ENCODE measurements at places on chromosomes 13 and 19.
A peak's percentile ranks its signal among the peaks of the same experiment; 100 is the strongest.

- H3K4me1 ChIP-seq = peaks cover 11% of the 10 kb centered on the region
- no peak for DNase-seq
- no peak overlapping the region for H3K4me3 ChIP-seq
- H3K36me3 ChIP-seq = 0 out of 2 replicates have a peak, but pooled peaks cover 4% of the 10 kb centered on the region
- H3K27ac ChIP-seq = no peak overlapping the region
- no peaks in the 10 kb centered on the region for H3K27me3 ChIP-seq
Observed at GRCh38 chr13:46679369-46680120, 117.4 kb downstream of the ESD start.

DNA sequence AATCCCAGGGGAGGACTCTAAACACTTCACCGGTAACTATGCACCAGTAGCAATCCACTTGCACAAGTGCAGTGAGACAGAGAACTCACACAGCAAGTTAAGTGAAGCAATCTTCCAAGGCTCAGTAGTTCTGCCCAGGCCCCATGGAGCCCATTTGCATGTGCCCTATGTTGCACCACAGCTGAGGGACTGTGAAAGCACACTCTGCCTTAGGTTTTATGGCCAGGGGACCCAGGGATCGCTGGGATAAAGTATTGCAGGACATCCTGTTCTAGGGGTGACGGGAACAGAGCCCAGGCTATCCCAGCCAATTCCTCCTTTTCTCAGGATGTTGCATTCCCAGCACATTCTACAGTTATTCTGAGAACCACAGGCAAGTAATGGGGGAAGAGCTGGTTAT lies 6.0 kb upstream of the AMER2 start:
- no peak for DNase-seq
- H3K27me3 ChIP-seq = peaks cover 37% of the 10 kb centered on the region
- no peak overlapping the region for H3K27ac ChIP-seq
- no peak overlapping the region for H3K4me3 ChIP-seq
- no peaks in the 10 kb centered on the region for H3K36me3 ChIP-seq

GRCh38 chr19:9407827-9408226 lies 27.5 kb downstream of the ZNF266 start:
- H3K27ac ChIP-seq = no peak overlapping the region
- no peak overlapping the region for H3K4me3 ChIP-seq
- no peaks in the 10 kb centered on the region for H3K4me1 ChIP-seq
- DNase-seq = no peak
- H3K36me3 ChIP-seq = peaks cover 55% of the 10 kb centered on the region

GRCh38 chr13:82136880-82137279 lies 1745.4 kb downstream of the SLITRK1 start:
- no peaks in the 10 kb centered on the region for H3K27me3 ChIP-seq
- H3K4me3 ChIP-seq = no peak overlapping the region
- no peak overlapping the region for H3K27ac ChIP-seq

- H3K27me3 ChIP-seq = no peaks in the 10 kb centered on the region
- H3K36me3 ChIP-seq = no peaks in the 10 kb centered on the region
- no peak overlapping the region for H3K4me3 ChIP-seq
- H3K4me1 ChIP-seq = no peaks in the 10 kb centered on the region
Observed at GRCh38 chr19:32166238-32166637, 179.2 kb upstream of the ZNF507 start.

DNA sequence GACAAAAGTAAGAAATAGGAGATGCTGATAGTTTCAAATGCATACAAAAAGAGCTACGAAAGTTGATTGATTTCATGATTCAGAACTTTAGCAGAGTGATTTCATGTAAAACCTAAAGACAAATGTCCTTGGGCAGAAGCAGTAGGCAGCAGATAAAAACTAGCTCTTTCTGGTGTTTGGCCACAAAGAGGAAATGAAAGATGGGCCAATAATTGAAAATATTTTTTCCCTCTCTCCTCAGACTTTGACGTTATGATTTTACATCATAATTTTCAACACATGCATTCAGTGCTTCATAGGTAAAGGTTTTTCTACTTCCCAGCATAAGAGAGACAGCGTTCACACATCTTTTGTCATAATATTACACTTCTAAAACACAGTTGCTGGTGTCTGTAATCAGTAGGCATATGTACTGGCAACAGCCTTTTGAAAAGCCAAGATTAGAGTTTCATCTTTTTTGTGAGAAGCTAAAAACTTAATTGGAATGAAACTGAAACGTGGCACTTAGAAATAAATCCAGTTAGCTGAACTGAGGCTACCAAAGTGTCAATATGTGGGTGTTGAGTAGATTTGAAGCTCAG lies 9.3 kb downstream of the SCEL start:
- peaks cover 5% of the 10 kb centered on the region for H3K4me1 ChIP-seq
- H3K27ac ChIP-seq = no peak overlapping the region
- no peaks in the 10 kb centered on the region for H3K36me3 ChIP-seq
- DNase-seq = no peak
- no peaks in the 10 kb centered on the region for H3K27me3 ChIP-seq
- no peak overlapping the region for H3K4me3 ChIP-seq

DNA sequence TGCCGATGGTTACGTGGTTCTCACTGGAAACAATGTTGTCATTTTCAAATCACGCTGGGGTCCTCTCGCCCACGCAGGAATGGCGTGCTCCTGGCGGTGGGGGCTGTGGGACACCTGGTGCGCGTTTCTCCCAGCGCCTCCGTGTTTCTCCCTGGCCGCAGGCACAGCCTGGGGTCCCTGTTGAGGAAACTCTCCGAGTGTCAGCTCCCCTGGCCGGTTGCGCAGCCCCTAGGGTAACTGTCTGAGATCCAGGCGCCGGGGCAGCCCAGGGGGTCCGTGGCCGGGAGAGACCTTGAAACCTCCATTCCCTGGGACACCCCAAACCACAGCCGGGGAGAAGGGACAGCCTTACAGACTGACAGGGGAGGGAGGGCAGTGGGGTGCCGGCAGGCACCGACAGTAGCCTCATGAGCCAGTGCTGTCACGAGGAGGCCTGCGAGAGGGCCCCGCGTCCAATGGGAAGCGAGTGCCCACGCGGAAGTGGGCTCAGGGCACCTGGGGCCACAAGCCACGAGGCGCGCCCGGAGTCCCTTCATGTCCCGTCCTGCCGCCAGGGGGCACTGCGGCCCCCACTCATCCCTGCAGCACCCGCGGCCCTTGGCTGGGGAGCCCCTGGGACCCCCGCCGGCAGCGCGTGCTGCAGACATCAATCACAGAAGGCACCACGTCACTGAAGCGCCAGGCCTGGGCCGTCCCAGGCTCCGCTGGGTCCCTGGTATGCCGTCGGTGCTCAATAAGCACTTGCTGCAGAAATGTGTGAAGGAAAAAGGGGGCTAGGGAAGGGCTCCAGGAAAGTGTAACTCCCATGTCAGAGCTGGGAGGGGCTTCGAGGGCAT lies 9.5 kb downstream of the ADAMTSL5 start:
- DNase-seq = peak; percentile 82
- no peaks in the 10 kb centered on the region for H3K4me1 ChIP-seq
- no peak overlapping the region for H3K27ac ChIP-seq
- H3K27me3 ChIP-seq = peaks cover 41% of the 10 kb centered on the region
- H3K36me3 ChIP-seq = peaks cover 5% of the 10 kb centered on the region
- H3K4me3 ChIP-seq = peak overlapping the region; percentile 50

DNA sequence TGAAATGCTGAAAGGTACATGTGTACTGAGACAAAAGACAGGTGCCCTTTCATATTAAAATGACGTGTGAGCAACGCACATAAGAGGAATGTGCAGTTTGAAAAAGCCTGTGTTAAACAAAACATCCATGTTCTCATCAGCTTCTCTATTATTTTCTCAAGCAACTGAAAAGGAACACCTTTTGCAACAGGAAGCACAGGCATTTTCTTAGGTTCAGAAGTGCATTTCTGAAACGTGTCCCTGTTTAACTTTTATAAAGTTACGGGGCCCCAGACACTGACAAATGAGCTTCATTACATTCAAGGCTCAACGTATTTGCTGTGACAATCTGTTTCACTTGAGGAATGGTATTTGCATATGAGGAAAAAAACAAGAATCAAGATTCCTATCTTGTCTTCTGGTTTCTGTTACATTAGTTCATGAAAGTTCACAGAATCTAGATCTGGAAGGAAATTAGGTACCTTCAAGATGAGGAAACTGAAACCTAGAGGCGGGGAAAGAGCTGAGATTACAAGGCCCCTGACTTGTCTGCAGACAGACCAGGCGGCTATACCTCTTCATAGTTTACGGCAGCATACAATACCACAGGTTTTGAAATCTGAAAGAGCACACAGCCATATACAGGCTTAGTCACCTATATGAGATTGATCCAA lies 431.7 kb downstream of the KLF12 start:
- peaks cover 50% of the 10 kb centered on the region for H3K4me1 ChIP-seq
- no peaks in the 10 kb centered on the region for H3K36me3 ChIP-seq
- no peak overlapping the region for H3K4me3 ChIP-seq
- H3K27me3 ChIP-seq = no peaks in the 10 kb centered on the region

- H3K4me3 ChIP-seq = no peak overlapping the region
- peak; percentile 18 for DNase-seq
- H3K4me1 ChIP-seq = peaks cover 4% of the 10 kb centered on the region
- no peak overlapping the region for H3K27ac ChIP-seq
Observed at GRCh38 chr13:89066868-89067466, 1395.8 kb downstream of the SLITRK5 start.

DNA sequence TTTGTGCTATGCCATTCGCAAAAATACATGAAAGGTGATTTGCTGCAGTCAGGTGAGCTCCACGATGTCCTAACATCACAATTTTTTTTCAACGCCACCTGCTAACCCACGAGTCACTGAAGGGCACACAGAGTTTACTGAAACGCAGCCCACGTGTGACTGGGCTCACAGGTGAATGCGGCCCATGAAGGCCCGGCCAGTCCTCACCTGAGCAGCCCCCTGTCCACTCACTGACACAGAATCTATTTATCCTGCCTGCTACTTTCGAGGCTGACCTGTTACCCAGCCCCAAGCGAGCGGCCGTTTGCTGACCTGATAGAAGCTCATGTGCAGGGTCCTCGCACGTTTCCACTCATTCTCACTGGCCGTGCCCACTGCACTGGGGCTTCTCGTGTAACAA lies 121.9 kb upstream of the SOX1 start:
- DNase-seq = no peak
- no peak overlapping the region for H3K27ac ChIP-seq
- H3K4me1 ChIP-seq = no peaks in the 10 kb centered on the region
- H3K4me3 ChIP-seq = no peak overlapping the region

GRCh38 chr13:51959773-51960172 lies 51.5 kb downstream of the ATP7B start:
- DNase-seq = no peak
- no peaks in the 10 kb centered on the region for H3K27me3 ChIP-seq
- H3K4me1 ChIP-seq = peaks cover 5% of the 10 kb centered on the region
- no peaks in the 10 kb centered on the region for H3K36me3 ChIP-seq
- H3K27ac ChIP-seq = no peak overlapping the region

DNA sequence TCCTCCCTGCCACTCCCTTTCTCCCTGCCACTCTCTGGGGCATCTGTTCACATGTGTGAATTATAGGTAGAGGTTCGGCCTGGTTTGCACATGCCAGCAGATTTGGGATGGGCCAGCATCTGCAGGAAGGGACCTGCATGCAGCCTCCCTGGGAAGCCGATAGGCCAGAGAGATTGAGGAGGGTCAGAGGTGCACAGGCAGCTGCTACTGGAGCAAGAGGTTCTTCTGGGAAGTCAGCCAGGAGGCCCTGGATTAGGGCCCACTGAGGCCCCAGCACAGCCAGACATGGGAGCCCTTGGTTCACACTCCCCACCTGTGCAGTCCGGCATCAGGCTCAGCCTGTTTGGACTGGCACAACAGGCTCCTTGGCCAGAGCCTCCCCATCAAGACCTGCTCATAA lies 12.1 kb downstream of the TUBA3C start:
- no peaks in the 10 kb centered on the region for H3K4me1 ChIP-seq
- DNase-seq = no peak
- H3K27ac ChIP-seq = no peak overlapping the region
- no peak overlapping the region for H3K4me3 ChIP-seq

GRCh38 chr13:97574926-97575325 lies 141.0 kb downstream of the RAP2A start:
- H3K4me1 ChIP-seq = peaks cover 15% of the 10 kb centered on the region
- no peaks in the 10 kb centered on the region for H3K27me3 ChIP-seq
- DNase-seq = peak; percentile 58
- H3K27ac ChIP-seq = no peak overlapping the region

GRCh38 chr13:98286799-98287198 lies 109.7 kb upstream of the RNF113B start:
- H3K36me3 ChIP-seq = no peaks in the 10 kb centered on the region
- H3K4me1 ChIP-seq = peaks cover 12% of the 10 kb centered on the region
- DNase-seq = no peak
- no peak overlapping the region for H3K27ac ChIP-seq
- no peaks in the 10 kb centered on the region for H3K27me3 ChIP-seq

DNA sequence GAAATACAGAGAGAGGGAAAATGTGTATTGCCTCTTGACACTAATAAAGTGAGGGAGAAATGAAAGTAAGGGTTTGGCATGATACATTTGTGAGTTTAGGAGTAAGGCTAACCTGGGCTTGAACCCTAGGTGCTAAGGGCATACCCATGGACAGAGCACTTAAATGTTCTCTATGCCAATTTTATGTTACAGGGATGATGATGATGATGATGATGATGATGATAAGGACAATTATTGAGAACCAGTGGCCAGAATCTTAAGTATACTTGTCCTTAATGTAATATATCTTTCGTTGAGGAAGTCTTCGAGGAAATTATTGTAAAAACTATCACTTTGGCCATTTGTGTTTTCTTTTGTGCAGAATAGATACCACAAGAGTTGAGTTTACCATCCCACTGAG lies 33.2 kb downstream of the DPY19L3 start:
- no peak overlapping the region for H3K27ac ChIP-seq
- H3K27me3 ChIP-seq = no peaks in the 10 kb centered on the region
- H3K4me1 ChIP-seq = no peaks in the 10 kb centered on the region
- no peak overlapping the region for H3K4me3 ChIP-seq
- peaks cover 27% of the 10 kb centered on the region for H3K36me3 ChIP-seq

DNA sequence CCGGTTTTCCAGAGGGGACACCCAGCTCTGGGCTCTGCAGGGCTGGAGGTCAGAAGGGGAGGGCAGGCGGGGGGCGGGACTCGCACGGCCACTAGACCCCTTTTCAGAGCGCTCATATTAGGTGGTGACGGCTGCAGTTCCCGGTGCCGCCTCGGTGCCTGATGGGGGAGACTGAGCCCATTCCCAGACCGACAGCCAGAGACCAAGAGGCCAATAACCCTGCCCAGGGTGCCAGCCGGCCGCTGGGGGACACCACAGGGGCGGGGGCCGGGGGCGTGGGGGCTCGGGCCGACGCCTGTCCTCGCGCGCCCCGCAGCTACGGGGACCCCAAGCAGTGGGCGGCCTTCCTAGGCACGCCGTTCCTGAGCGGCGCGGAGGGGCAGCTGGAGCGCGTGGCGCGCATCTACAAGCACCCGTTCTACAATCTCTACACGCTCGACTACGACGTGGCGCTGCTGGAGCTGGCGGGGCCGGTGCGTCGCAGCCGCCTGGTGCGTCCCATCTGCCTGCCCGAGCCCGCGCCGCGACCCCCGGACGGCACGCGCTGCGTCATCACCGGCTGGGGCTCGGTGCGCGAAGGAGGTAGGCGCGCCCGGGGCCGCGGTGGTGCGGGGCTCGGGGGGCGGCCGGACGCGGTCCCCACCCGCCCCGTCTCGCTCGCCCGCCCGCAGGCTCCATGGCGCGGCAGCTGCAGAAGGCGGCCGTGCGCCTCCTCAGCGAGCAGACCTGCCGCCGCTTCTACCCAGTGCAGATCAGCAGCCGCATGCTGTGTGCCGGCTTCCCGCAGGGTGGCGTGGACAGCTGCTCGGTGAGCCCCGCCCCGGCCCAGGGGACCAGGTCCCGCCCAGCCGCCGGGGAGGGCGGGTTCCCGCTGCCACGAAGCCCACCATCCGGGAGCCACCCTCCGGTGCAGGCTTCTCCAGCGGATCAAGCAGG lies 2.4 kb downstream of the TIMM13 start:
- H3K36me3 ChIP-seq = peaks cover 3% of the 10 kb centered on the region
- peaks cover 27% of the 10 kb centered on the region for H3K4me1 ChIP-seq
- H3K27ac ChIP-seq = no peak overlapping the region
- DNase-seq = peak; percentile 76

All from WTC11 (cell line).